Motor neuron (in vitro differentiated cells): ENCODE measurements at places on chromosomes 3 and 15.
A peak's percentile ranks its signal among the peaks of the same experiment; 100 is the strongest.

DNA sequence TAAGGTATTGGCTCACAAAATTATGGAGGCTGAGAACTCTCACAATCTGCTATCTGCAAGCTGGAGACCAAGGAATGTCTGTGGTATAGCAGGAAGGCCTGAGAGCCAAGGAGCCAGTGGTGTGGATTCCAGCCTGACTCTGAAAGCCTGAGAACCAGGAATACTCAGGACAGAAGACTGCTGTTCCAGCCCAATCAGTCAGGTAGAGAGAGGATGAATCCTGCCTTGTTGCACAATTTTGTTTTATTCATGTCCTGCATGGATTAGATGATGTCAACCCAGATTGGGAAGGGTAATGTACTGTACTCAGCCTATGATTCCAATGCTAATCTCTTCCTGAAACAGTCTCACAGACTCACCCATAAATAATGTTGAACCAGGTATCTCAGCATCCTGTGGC is 312.4 kb upstream of the KCNMB2 start:
- no peak for ATAC-seq

- no peak for ATAC-seq
Measured at GRCh38 chr15:89656116-89656815, 999 bp upstream of the KIF7 start.

GRCh38 chr3:171354706-171355582 is 105.3 kb downstream of the TNIK start:
- ATAC-seq: no peak

DNA sequence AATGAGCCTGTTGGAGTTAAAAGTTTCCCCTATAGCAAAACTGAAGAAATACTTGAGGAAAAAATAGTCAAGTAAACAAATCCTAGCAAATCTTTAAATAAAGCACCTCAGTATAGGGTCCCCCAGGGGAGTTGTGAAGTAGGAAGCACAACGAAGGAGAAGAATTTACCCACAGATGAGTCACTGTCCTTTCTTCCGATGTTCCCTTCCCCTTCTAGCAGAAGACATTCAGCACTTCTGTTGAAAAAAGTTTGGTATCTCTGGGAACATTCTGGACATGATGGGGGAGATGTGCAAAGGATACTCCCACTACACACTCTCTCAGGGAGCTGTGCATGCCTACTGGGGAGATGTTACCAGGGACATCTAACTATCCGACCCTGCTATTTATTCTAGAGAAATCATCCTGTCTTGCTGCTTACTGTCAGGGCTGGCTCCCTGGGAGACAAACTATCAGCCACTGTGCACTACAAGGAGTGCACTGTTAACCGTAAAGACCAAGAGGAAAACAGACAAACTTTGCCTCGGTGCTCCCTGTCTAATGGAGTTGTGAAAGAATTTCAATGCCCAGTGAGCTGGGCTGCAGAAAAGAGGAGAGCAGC is 93.8 kb downstream of the RFTN1 start:
- peak; percentile 63 for ATAC-seq

DNA sequence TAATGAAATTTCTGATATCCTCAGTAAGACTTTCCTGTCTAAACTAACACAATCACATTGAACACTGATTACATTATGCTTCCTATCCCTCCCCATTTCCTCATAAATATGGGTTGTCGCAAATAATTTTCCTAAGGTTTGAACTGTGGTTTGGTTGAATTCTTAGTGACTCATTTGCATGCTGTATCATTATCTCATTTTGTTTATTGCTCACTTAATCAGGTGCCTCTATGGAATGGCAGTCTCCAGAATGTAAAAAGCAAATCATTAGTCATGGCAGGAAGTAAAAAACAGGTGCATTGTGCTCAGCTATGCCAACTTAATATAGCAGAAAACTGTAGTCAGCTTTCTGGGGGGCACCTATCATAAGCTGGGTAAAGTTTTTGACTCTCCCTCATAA is 216.0 kb upstream of the ZBTB20 start:
- ATAC-seq: no peak

GRCh38 chr3:56302417-56302816 is 165.8 kb downstream of the ERC2 start:
- no peak for ATAC-seq
